CD4-positive, alpha-beta T cell (primary cell): ENCODE measurements at places on chromosomes 3 and 15.

- DNase-seq, result no peak
These were observed 185.5 kb upstream of the KCNMB2 start for GRCh38 chr3:178350763-178351162.

DNA sequence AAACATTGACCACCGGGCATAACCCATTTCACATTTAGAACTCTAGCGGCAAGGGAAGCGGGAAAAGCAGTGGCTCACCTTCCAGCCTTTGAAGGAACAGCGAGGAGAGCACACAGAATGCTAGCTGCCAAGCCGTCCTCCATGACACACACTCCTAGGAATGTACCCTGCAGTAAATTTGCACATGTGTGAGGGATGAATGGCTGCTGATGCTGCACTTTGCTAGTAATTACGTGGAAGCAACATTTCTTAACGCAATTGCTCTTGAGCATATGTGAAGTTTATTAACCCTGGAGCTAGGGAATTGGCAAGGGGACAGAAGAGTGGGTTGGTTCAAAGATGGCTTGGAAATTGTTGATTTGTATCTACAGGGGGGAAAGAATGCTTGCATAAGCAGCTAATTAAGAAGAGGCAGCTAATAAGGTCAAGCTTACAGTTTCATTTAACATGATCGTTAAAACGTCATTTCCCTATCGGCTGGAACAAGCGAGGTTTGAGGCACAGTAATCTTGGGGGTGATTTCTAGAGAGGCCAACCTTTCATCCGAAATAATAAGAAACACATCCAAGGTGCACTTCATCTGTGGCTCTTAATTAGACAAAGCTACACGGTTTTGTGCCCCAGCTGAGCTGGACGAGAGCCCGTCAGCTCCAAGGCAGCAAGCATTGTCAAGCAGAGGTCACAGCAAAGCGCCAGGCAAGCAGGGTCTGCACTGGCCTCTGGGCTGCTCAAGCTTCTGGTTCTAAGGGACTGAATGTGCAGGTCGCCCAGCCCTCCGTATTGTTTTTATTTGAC, 123.4 kb downstream of the CHSY1 start:
- DNase-seq, result no peak

GRCh38 chr3:4642611-4643010, 149.5 kb downstream of the ITPR1 start:
- no peak for DNase-seq

DNA sequence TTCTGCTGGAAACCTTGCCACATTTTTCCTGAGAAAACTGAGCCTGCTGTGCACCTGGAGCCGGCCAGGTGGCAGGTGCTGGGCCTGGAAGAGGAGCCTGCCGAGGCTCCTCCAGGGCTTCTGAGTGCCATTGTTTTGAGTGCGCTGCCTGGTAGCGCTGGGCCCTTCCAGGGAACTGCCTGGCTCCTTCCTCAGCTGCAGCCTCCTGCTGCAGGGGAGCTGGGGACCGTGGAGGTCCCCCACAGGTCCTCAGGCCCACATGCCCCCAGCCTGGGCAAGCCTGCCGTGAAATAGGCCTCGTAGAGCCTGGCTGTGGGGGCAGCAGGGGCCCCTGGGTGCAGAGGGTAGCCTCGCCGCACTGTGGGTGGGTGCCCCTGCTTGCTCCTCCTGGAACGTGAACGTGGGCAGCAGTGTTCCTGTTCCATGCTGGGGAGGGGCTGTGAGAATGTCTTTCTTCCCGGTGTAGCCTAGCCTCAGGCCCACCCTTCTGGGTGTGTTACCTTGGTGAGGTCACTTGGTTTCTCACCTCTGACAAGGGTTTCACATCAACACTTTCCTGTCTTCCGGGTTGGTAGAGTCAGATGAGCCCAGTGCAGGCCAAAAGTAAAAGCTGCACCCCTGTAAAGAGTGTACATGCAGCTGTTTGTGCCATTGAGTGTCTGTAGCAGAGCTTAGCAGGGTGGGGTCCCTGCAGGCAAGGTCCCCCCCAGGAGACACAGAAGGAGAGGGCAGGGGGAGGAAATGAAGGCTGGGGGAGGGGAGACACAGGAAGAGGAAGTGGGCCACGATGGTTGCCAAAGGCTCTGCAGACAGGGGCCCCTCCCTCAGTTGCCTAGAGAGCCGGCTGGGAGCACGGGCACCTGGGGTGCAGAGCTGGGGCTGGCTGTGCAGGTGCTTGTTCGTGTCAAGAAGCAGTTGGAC, 34.5 kb downstream of the KLF13 start:
- peak; percentile 97 for DNase-seq

DNA sequence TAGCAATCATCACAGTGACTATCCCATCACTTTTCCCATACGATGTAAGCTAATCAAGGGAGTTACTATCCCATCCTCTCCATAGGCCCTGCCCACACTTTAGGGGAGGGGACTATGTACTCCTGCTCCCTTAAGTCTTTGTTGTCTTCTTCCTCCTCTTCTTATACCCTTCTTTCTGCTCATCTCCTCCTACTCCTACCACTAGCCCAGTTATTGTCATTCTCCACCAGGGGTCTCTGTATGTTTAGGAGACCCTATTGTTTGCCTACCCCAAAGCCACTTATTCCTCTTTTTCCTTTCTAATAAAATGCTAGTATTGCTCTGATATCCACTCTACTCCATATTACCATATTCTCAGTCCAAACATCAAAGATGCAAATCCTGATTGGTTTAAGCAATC, 27.8 kb downstream of the STAC start:
- DNase-seq, result no peak

DNA sequence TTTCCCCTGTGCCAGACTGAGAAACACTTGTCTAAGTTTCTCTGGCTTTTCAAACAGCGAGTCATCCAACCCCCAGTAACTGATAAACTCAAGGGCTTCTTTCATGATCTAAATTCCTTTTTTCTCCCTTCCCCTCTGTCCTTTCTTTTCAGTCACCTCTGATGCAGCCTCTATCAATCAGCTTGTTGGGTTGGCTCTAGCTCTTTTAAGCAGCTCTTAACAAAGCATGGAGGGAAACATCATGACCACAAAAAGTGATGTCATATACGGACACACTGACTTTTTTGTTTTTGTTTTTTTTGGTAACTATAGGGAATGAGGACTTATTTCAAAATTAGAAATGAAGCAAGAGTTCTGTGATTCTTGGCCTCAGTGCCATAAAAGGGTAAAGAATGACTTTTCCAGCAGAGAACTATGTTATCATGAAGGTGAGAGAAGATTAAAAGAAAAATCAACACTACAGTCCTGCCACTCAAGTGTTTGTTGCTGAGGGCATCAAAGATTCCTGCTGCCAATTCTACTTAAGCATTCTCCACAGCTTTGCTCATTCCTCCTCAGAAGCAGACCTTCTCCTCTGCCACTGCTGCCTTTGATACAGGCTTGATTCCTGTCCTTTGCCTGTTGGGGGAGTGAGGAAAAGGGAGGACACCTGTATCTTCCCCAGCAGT, 457.0 kb upstream of the ONECUT1 start:
- no peak for DNase-seq

GRCh38 chr3:159795681-159796175, 192.9 kb upstream of the IL12A start:
- no peak for DNase-seq

- no peak for DNase-seq
These were observed 52.7 kb downstream of the ZNF445 start for GRCh38 chr3:44424758-44425157.

GRCh38 chr3:101687142-101687931, 819 bp upstream of the RPL24 start:
- DNase-seq, result no peak

- DNase-seq, result no peak
These were observed 409.4 kb downstream of the PDCD6IP start for GRCh38 chr3:34207806-34208205.

DNA sequence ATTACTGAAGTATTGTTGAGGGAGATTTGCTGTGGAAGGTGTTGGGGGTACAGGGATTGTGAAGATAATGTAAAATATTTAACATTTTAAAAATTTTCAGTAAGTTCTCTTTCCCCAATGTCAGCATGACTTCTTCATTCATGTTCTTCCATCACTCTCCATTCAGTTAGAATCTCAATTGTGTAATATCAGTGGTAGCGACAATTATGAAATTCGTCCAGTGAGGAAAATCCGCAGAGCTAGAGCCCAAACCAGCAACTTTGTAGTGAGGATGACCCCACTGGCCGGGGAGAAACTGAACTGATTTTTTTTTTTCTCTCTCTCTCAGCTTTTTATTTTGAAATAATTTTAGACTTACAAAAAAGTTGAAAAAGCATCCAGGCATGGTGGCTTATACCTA, 171.7 kb downstream of the PGPEP1L start:
- DNase-seq, result no peak

DNA sequence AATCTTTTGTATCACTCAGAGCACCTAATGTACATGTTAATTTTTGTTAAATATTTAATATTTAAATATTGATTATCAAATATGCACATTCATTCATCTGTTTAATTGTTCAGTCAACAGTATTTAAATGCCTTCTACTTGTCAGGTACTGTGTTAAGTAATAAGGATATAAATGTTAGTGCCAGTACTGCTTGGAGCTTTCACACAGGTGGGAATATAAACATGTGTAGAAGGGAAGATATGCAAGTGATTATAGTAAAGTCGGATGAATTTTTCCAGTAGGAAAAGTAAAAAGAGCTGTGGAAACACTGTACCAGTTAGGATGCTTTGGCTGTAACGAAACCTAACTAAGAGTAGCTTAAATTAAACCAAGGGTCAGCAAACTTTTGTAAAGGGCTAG, 95.4 kb downstream of the RSRC1 start:
- no peak for DNase-seq

DNA sequence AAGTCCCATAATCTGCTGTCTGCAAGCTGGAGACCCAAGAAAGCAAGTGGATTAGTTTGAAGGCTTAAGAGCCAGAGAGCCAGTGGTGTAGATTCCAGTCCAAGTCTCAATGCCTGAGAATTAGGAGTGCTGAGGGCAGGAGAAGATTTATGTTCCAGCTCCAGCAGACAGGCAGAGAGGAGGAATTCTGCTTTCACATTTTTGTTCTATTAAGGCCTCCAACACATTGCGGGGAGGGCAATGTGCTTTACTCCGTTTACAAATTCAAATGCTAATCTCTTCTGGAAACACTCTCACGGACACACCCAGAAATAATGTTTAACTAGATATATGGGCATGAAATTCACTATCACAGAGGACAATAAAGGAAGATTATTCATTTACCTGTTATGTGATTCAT, 54.0 kb downstream of the DPH6 start:
- no peak for DNase-seq

- no peak for DNase-seq
These were observed 94.6 kb downstream of the ZIC4 start for GRCh38 chr3:147311716-147312115.

DNA sequence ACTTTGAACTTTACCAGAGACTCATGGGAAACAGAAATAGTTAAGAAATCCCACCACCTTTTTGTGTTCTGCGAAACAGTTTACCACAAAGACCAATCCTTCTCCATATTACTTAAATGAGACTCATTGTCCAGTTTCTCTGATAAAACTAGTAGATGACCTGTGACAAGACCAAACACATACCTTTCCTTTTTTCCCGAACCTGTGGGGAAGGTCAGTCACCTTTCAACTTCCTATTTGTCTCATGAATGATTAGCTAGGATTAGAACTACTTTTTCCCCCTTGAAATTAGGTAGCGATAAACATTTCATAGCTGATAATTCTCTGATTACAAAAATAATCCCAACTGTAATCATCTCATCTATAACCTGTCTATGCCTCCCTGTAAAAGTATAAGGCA, 2.3 kb upstream of the TBC1D5 start:
- DNase-seq, result no peak

DNA sequence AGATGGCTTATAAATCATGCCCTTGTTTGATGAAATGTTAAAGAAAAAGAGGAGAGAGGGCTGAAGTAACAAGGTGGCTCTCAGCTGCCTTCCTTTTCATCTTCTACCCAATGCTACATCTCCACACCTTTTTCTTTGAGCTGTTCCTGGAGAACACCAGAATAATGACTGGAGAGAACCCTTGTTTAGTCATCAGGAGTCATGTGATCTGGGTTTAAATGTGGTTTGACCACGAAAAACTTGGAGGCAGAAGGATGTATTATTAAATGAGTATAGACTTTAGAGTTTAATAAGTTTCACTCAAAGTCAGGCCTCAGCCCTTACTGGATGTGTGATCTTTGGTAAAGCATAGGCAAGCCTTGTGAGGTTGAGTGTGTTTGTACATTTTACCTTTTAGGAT, 230.3 kb upstream of the TBL1XR1 start:
- peak; percentile 65 for DNase-seq

DNA sequence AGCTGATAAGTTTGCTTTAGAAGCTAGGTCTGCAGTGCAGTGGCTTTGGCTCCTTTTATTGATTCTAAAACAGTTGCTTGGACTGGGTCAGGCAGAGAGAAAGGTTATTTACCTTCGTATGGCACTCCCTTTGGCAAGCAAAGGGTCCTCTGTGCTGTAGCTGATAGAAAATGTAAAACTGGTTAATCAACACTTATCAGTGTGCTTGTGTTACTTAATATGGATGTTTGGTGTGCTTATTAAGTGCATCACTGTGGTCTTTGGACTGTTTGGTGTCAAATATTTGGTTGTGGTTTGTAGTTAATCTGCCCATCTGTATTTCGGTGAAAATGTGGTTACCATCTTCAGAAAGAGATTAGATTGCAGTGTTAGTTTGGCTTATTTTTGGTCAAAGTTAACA, 16.0 kb downstream of the UBE2E2 start:
- no peak for DNase-seq

GRCh38 chr3:68345781-68346180, 586.6 kb downstream of the TAFA4 start:
- DNase-seq, result no peak

GRCh38 chr15:99423186-99424130, 142.3 kb upstream of the MEF2A start:
- no peak for DNase-seq

- no peak for DNase-seq
These were observed 81.7 kb upstream of the DPH6 start for GRCh38 chr15:35627696-35628095.

- no peak for DNase-seq
These were observed 5.7 kb downstream of the OSBPL11 start for GRCh38 chr3:125589547-125590122.

GRCh38 chr15:78808550-78808949, 2.7 kb downstream of the ADAMTS7 start:
- no peak for DNase-seq

DNA sequence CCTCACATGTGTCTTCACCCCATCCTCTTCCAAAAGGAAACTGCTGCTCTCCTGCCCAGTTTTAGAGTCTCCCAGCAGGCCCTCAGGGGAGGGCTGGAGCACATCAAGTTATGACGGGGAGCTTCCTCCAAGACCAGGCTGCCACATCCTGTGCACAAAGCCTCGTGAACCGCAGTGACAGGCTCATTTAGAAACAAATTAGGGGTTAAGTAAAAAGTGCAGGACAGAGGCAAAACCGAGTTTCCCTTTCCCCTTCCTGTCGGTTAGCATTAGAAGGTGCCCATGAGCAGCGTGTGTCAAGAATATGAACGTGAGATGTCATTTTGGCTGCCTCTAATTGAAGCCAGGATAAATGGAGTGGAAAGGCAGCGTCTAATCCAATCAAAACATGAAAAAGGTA, 199.7 kb downstream of the ARRDC4 start:
- DNase-seq, result no peak
